ENCODE measurements at places on chromosomes 2 and 18. TPM values are rescaled to one million over a fixed set of nuclear protein-coding genes. Genes with fewer than 3 reads are reported as not detected.
A peak's percentile ranks its signal among the peaks of the same experiment; 100 is the strongest.

The TCF23 gene
- not detected for total RNA-seq

- no peak overlapping the region for H3K4me3 ChIP-seq
- H3K27ac ChIP-seq: no peak overlapping the region
- no peaks in the 10 kb centered on the region for H3K27me3 ChIP-seq
- H3K4me1 ChIP-seq: no peaks in the 10 kb centered on the region
- DNase-seq: no peak
- H3K36me3 ChIP-seq: no peaks in the 10 kb centered on the region
Measured at GRCh38 chr2:227022608-227023007, 141.4 kb downstream of the COL4A4 start.

- no peaks in the 10 kb centered on the region for H3K36me3 ChIP-seq
- no peak for DNase-seq
- no peaks in the 10 kb centered on the region for H3K27me3 ChIP-seq
- no peak overlapping the region for H3K27ac ChIP-seq
- no peaks in the 10 kb centered on the region for H3K4me1 ChIP-seq
Measured at GRCh38 chr18:36337679-36338402, 40.3 kb downstream of the FHOD3 start.

The XDH gene
- not detected for total RNA-seq

GRCh38 chr18:3982541-3982940 is 472.6 kb downstream of the DLGAP1 start:
- DNase-seq: no peak
- H3K4me1 ChIP-seq: no peaks in the 10 kb centered on the region
- H3K27me3 ChIP-seq: no peaks in the 10 kb centered on the region
- H3K4me3 ChIP-seq: no peak overlapping the region
- no peak overlapping the region for H3K27ac ChIP-seq
- no peaks in the 10 kb centered on the region for H3K36me3 ChIP-seq

The CLEC4F gene
- not detected for total RNA-seq

DNA sequence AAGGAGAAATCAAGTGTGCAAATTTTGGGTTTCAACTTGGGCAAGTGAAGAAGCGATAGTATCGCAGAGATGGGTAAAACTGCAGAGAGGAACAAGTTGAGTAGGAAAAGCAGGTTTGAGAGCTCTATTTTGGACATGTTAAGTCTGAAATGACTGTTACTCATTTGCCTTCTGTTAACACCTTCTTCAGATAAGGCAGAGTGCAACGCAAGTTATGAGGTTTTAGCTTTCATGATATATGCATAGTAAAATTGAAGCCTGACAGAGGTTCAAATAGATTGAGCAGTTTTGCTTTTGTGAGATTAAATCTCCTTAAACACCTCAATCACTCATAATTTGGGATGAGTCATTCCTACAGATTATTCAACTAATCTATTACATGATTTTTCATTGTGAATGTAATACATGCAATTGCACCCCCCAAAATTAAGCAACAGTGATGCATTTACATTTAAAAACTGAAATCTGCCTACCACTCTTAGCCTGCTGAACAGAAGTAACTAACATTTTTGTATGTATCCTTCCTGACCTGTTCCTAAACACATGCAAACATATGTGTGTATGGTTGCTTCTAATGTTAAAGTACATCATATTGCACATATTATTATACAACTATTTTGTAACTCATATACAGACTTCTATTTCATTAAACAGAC is 575.4 kb downstream of the ARHGAP15 start:
- no peaks in the 10 kb centered on the region for H3K27me3 ChIP-seq
- no peaks in the 10 kb centered on the region for H3K4me1 ChIP-seq
- no peak for DNase-seq

The EPB41L3 gene
- 156 TPM for total RNA-seq

DNA sequence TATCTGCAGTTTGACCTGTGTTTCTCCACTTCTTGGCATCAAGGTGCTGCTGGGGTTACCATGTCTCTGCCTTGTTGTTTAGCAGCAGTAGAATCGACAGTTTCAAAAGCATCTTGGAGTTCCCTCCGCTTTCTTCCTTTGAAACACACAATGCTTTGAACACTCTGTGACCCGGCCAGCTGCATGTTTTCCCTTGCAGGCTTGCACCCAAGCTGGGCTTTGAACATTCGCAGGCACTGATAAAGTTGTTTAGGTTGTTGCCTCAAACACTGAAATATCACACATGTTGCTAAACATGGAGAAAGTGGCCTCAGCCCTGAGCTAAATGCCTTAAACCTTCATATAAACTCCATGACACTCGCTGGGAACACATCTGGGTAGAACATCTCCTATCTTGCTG is 251.7 kb downstream of the TSN start:
- H3K4me1 ChIP-seq: no peaks in the 10 kb centered on the region
- H3K4me3 ChIP-seq: no peak overlapping the region
- no peaks in the 10 kb centered on the region for H3K36me3 ChIP-seq
- no peak overlapping the region for H3K27ac ChIP-seq

DNA sequence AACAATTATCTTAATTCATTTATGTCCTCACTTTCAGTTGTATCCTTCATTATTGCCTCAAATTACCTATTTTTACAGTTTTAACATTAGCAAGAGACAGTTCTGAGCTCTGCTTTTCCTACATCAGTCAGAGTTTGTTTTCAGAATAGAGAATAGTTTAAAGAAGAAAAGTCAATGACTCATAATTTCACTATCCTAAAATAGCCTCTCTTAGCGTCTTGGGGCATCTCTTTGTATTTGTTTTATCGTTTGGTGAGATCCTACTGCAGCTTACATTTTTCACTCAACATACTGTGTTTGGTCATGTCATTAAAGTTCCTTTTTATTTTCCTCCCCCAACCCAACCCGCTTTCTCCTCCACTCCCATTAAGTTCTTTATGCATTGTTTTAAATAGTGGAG is 3.8 kb downstream of the SEC11C start:
- no peak for DNase-seq
- no peak overlapping the region for H3K4me3 ChIP-seq
- H3K27ac ChIP-seq: no peak overlapping the region
- peaks cover 13% of the 10 kb centered on the region for H3K4me1 ChIP-seq

DNA sequence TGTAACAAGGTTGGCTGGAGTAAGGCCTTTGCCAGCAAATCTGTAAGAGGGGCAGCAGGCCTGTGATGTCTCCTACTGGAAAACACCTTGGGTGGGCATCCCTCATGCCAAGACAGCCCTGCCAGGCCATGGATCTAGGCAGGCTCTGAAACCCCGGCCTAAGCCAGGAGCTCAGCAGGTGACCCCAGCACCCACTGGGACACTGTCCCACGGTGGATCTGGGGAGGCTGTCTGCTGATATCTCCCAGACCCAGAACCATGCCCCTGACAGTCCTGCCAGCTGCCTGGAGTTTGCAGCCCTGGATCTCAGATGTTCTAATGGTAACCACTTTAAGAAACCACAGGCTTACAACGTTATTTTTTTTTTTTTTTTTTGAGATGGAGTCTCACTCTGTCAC is 117.7 kb downstream of the ZNF516 start:
- peak overlapping the region; percentile 72 for H3K27ac ChIP-seq
- peaks cover 9% of the 10 kb centered on the region for H3K4me1 ChIP-seq
- DNase-seq: peak; percentile 74
- no peak overlapping the region for H3K4me3 ChIP-seq

DNA sequence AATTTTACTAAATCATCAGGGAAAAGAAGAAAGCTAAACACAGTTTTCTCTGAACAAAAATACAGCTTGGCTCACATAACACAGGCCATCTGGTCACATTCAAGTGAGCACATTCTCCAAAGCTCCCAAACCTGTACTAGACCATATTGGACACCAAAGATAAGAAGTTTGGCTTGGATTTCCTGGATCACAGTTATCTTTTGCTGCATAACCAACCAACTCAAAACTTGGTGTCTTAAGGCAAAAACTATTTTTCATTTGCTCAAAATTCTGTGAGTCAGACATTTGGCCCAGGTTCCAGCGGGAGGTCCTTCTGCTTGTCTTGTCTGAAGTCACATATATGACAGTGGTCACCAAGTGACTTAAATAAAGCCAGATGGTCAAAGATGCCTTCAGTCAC is 83.2 kb downstream of the GYPC start:
- H3K4me3 ChIP-seq: no peak overlapping the region
- no peaks in the 10 kb centered on the region for H3K36me3 ChIP-seq
- no peaks in the 10 kb centered on the region for H3K27me3 ChIP-seq
- DNase-seq: no peak
- H3K27ac ChIP-seq: no peak overlapping the region
- no peaks in the 10 kb centered on the region for H3K4me1 ChIP-seq

DNA sequence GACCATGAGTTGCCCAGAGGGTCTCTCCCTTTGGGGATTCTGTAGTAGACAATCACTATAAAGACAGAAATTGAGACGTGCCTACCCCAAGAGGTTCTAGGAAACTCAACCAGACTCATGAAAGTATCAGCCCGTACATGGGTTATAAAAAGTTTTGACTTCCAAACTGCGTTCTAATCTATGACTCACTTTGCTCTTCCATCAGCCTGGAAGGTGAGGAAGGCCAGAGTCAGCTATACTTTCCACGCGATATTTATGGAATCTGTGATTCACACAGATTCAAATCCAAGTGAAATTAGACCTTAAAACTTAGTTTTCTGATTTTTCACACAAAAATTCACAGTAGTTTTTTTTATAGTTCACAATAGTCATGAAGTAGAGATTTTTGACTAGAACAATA is 7.7 kb upstream of the LYPD1 start:
- no peaks in the 10 kb centered on the region for H3K4me1 ChIP-seq
- H3K27me3 ChIP-seq: no peaks in the 10 kb centered on the region
- no peak for DNase-seq
- no peak overlapping the region for H3K27ac ChIP-seq
- H3K36me3 ChIP-seq: no peaks in the 10 kb centered on the region

- no peaks in the 10 kb centered on the region for H3K4me1 ChIP-seq
- no peaks in the 10 kb centered on the region for H3K36me3 ChIP-seq
- no peaks in the 10 kb centered on the region for H3K27me3 ChIP-seq
- DNase-seq: no peak
Measured at GRCh38 chr18:58012356-58012755, 31.7 kb upstream of the NEDD4L start.

The ACVR2A gene
- total RNA-seq: 52.5 TPM

The KANSL1L gene
- total RNA-seq: 46.0 TPM

DNA sequence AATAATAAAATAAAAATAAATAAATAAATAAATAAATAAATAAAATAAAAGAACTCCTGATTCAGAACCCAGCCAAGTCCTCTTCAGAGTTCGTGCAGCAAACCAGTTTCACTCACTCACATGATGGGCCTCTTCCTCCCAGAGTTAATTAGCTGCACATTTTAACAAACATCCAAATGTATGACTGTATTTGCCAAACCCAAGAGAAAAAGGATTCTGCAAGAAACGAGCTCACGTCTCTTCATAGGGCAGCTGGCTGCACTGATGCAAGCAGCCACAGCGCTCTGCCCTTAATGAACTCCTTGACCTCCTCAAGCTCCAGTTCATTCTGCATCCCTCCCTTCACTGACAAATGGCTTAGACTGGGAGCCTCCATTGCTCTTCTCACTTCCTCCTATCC is 55.1 kb downstream of the MREG start:
- H3K36me3 ChIP-seq: no peaks in the 10 kb centered on the region
- no peak overlapping the region for H3K27ac ChIP-seq

The PLGLB1 gene
- total RNA-seq: not detected

DNA sequence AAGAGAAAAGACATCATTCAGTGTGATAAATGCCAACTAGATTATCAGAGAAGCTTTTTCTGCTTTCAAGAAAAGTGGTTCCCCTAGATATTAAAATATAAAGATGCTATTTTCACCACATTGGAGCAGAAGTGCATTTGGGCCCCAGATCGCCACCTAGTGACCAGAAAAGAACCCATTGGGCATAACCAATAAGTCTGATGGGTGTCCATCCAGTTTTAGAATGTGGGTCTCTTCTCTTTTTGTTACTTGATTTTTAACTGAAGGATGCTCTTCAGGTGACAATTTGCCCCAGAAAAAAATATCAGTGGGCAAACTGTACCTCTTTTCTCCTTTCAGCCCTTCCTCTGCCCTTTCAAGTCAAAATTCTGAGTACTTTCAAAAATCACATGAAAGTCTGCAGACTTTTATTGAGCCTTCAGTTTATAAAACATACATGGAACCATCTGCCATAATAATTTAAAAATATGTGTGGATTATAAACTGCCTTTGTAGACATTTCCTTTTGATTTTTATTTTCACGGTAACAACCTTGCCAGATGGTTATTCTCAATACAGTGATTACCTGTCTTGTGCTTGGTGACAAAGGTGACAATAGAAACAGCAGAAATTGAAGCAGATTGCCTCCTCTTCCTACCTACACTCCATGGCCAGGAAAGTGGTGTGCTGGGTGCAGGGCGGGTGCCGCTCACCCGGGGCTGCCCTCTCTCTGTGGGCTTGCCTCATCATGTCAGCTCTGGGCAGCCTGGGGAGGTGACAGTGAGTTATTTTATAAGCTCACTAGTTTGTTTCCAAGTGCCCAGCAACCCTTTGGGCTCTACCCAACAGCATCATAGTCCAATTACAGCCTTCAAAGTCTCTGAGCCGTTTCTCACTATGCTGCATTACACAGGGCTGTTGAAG is 124.5 kb downstream of the DCDC2C start:
- no peaks in the 10 kb centered on the region for H3K36me3 ChIP-seq
- peaks cover 4% of the 10 kb centered on the region for H3K4me1 ChIP-seq
- H3K27ac ChIP-seq: no peak overlapping the region
- H3K4me3 ChIP-seq: no peak overlapping the region
- DNase-seq: no peak

- DNase-seq: no peak
- no peak overlapping the region for H3K4me3 ChIP-seq
- H3K4me1 ChIP-seq: peaks cover 6% of the 10 kb centered on the region
- no peaks in the 10 kb centered on the region for H3K36me3 ChIP-seq
Measured at GRCh38 chr2:32756074-32756727, 128.4 kb downstream of the TTC27 start.

The PRKAG3 gene
- total RNA-seq: not detected

Data from sigmoid colon (tissue), 7 donors.